ENCODE measurements at places on chromosomes 7 and 10. TPM values are rescaled to one million over a fixed set of nuclear protein-coding genes. Genes with fewer than 3 reads are reported as not detected.

DNA sequence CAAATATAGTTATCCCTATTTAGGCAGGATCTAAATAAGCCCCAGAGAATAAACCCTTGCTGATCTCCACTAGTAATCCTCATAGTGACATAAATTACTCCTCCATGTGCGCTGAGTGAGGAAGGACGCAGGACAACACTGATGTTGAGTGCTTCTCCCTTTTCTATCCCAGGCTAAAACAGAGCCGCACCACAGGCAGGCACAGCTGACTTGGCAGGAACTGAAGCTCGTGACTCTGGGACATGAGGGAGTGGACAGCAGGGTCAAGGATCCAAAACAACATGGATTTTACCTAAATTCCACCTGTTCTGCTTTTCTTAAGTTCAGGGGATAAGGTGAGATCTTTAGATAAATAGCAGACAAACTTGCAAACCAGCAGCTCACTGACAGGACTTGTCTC, 46.0 kb downstream of the VOPP1 start:
- no peaks in the 10 kb centered on the region for H3K4me1 ChIP-seq
- H3K4me3 ChIP-seq, result no peak overlapping the region
- DNase-seq, result no peak

DNA sequence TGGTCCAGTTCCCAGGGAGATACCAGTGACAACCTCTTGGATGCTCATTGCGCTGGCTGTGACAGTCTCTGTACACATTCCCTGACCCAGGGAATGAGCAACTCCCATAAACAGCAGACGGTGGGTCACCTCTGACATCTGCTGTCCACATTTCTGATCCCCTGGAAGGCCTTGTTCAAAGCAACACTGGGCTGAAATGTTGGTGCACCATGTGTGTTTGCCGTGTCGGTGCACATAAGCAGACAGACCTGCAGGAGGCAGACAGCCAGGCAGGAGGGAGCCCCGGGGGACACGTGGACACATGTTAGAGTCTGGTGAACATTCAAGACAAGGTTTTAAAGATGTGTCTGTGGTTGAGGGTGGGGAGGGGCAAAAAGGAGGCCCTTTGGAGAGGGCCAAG, 254.9 kb downstream of the PLXNA4 start:
- no peaks in the 10 kb centered on the region for H3K36me3 ChIP-seq
- DNase-seq, result no peak
- H3K27ac ChIP-seq, result no peak overlapping the region
- H3K27me3 ChIP-seq, result peaks cover 33% of the 10 kb centered on the region

DNA sequence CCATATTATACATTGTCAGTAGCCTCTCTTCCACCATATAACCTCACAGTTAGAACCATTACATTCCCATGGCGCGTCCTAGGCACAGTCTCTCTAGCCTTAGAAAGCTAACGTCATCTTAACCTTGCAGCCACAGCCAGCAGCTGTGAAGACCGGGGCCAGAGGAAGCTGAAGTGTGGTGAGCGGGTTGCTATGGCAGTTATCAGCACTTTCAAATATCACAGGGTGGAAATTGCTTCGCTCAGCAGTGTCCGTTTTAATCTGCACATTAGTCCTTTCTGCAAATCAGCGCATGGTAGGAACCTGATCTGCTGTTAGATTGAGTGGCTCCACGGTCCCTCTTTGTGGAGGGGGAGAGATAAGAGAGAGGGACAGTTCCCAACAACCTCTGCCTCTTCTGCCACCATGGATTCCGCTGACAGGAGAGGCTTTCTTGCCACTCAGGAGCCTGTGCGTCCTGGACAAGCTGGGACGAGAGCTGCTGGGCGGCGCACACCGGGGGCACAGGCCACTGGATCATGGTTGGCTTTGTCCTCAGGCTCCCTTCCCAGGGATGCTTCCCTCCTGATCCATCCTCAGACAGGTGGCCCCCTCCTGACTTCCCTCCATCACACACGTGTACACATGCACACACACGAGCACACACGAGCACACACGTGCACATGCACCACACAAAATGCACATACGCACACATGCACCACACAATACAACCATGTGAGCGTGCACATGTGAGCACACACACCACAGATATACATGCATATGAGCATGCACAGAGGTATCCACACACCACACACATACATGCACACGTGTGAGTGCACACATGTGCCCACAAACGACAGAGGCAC, 93.8 kb downstream of the WDR37 start:
- no peak overlapping the region for H3K27ac ChIP-seq
- H3K4me3 ChIP-seq, result no peak overlapping the region

- no peak overlapping the region for H3K27ac ChIP-seq
- no peaks in the 10 kb centered on the region for H3K36me3 ChIP-seq
- H3K4me3 ChIP-seq, result no peak overlapping the region
- H3K27me3 ChIP-seq, result no peaks in the 10 kb centered on the region
- H3K4me1 ChIP-seq, result no peaks in the 10 kb centered on the region
These were observed 507.6 kb downstream of the GALNT17 start for GRCh38 chr7:71639382-71640085.

DNA sequence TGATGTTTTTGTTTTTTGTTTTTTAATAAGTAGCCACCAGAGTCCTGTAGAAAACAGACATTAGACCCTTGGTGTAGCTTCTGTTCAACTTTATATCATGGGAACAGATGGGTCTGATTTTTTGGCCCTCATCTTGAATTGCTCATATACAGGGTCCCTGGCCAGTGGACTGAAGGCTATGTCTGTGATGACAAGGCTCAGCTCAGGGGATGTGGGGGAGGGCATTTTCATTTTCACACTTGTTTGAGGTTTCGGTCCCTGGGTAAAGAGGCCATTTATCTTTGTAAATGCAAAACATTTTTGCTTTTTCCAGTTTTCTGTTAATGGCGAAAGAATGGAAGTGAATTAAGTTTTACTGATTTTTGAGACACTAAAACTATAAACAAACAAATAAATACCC, 257.6 kb upstream of the PHYHIPL start:
- no peak overlapping the region for H3K4me3 ChIP-seq
- no peak for DNase-seq
- no peak overlapping the region for H3K27ac ChIP-seq
- H3K4me1 ChIP-seq, result no peaks in the 10 kb centered on the region

- peaks cover 41% of the 10 kb centered on the region for H3K4me1 ChIP-seq
- no peak overlapping the region for H3K27ac ChIP-seq
- no peaks in the 10 kb centered on the region for H3K27me3 ChIP-seq
- no peak overlapping the region for H3K4me3 ChIP-seq
- no peak for DNase-seq
These were observed 219.1 kb downstream of the MAD1L1 start for GRCh38 chr7:2013381-2014311.

GRCh38 chr7:16129431-16130110, 291.8 kb downstream of the CRPPA start:
- H3K4me3 ChIP-seq, result no peak overlapping the region
- H3K27me3 ChIP-seq, result no peaks in the 10 kb centered on the region
- peak overlapping the region; percentile 57 for H3K27ac ChIP-seq
- H3K36me3 ChIP-seq, result no peaks in the 10 kb centered on the region

- H3K4me1 ChIP-seq, result no peaks in the 10 kb centered on the region
- H3K27me3 ChIP-seq, result no peaks in the 10 kb centered on the region
- H3K36me3 ChIP-seq, result no peaks in the 10 kb centered on the region
- H3K4me3 ChIP-seq, result no peak overlapping the region
- DNase-seq, result no peak
These were observed 586.0 kb downstream of the CALN1 start for GRCh38 chr7:71826141-71826540.

RASSF4 gene
- total RNA-seq, result 53.0 TPM

CDHR1 gene
- 0.27 TPM for total RNA-seq

SLIT1 gene
- 0.35 TPM for total RNA-seq

NKX1-2 gene
- not detected for total RNA-seq

FGFR2 gene
- total RNA-seq, result 2.1 TPM

CPN1 gene
- 0.09 TPM for total RNA-seq

ZNF488 gene
- 1.2 TPM for total RNA-seq

CTNNA3 gene
- total RNA-seq, result 18.8 TPM

Data from muscle of leg (tissue), 16 donors.